ENCODE measurements at places on chromosomes 5 and 9. TPM values are rescaled to one million over a fixed set of nuclear protein-coding genes. Genes with fewer than 3 reads are reported as not detected.

The DAB2 gene
- 5.2 TPM for total RNA-seq

- DNase-seq = no peak
- no peaks in the 10 kb centered on the region for H3K27me3 ChIP-seq
- no peaks in the 10 kb centered on the region for H3K4me1 ChIP-seq
- no peak overlapping the region for H3K27ac ChIP-seq
- H3K36me3 ChIP-seq = no peaks in the 10 kb centered on the region
- no peak overlapping the region for H3K4me3 ChIP-seq
Measured at GRCh38 chr5:151312756-151313324, 9.3 kb upstream of the SLC36A3 start.

GRCh38 chr5:56569566-56569965, 245.8 kb upstream of the MAP3K1 start:
- DNase-seq = no peak
- no peaks in the 10 kb centered on the region for H3K27me3 ChIP-seq
- H3K36me3 ChIP-seq = no peaks in the 10 kb centered on the region
- peaks cover 27% of the 10 kb centered on the region for H3K4me1 ChIP-seq

- H3K4me3 ChIP-seq = no peak overlapping the region
- H3K27me3 ChIP-seq = no peaks in the 10 kb centered on the region
- no peak overlapping the region for H3K27ac ChIP-seq
- H3K36me3 ChIP-seq = no peaks in the 10 kb centered on the region
Measured at GRCh38 chr5:33010846-33011245, 299.7 kb downstream of the NPR3 start.

All from HepG2 (cell line).